CD4-positive, alpha-beta T cell (primary cell): ENCODE measurements at places on chromosomes 2 and 18. TPM values are rescaled to one million over a fixed set of nuclear protein-coding genes. Genes with fewer than 3 reads are reported as not detected.
A peak's percentile ranks its signal among the peaks of the same experiment; 100 is the strongest.

LRRTM4 gene
- total RNA-seq: not detected

GRB14 gene
- not detected for total RNA-seq

- H3K4me1 ChIP-seq: no peaks in the 10 kb centered on the region
- no peaks in the 10 kb centered on the region for H3K36me3 ChIP-seq
- DNase-seq: no peak
- no peak overlapping the region for H3K27ac ChIP-seq
Measured at GRCh38 chr2:156083763-156084493, 248.6 kb downstream of the NR4A2 start.

DNA sequence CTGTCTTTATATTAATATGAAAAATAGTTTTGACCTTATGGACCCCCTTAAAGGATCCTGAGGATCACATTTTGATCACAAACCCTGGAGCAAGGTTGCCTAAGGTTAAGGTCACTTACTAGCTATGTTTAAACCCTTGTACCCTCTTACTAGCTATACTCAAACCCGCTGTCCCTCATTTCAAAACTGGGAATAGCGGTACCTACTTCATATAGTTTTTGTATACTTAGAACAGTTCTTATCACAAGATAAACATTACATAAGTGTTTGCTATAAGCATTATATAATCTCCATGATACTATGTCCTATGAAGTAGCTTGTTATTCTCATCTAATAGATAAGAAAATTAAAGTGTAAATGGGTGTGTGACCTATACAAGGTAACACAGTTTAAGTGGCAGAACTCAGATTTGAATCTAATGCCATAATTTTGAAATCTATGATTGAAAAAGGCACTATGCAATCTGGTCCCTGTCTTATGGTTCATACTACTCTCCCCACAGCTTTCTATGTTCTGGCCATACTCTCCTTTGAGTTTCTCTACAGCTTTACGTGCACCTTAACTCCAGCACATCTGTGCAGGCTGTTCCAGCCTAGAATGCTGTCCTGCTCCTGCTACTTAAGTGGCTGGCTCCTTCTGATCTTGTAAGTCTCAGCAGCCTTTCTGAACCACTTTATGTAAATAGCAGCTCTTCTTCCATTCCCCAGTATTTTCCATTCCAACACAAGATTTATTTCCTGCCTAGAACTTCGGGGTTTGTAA, 30.4 kb downstream of the HYCC2 start:
- no peaks in the 10 kb centered on the region for H3K4me1 ChIP-seq
- H3K4me3 ChIP-seq: no peak overlapping the region
- DNase-seq: no peak

DNA sequence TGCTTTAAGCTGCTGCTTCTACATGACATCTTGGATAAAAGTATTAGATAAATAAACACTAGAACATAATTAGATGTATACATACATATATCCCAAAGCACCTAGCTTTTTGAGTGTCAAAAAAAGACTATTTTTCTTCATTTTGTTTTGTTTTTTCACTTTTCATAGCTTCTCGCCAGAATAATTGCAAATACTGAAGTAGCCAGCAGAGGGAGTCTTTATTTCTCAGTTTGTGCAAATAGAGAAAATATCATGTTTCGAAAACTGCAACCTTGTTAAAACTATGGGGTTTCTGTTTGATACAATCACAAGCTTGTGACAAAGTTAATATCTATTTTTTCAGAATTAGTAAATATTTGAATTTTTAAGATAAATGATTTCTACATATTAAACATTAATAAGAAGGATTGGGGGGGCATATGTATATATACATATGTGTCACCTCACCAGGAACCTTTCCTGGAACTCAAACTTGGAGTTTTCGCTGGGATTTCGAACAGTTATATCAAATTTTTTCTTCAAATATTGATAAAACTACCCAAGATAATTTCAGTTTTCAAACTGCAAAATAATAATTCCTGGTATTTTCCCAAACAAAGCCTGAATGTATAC, 61.0 kb downstream of the GRB14 start:
- no peaks in the 10 kb centered on the region for H3K36me3 ChIP-seq
- no peak overlapping the region for H3K4me3 ChIP-seq
- no peak overlapping the region for H3K27ac ChIP-seq
- H3K4me1 ChIP-seq: no peaks in the 10 kb centered on the region

PSTPIP2 gene
- total RNA-seq: 6.0 TPM

DNA sequence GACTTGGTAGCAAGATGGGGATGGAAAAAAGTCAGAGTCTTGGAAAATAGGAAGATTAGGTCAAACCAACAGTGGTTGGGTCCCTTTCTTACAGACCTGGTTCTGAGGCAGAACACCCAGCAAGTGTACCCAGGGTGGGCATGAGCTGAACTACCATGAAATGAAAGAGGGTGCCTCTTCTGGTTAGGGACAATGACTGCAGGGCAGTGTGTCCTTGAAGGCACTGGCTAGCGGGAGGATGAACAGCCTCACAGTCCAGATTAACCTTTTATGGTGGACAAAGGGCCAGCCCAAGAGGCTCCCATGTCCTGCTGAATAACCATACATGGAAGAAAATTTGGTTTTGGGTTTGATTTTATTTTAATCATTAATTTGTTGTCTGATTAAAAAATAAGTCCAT, 61.8 kb upstream of the CCDC85A start:
- no peaks in the 10 kb centered on the region for H3K4me1 ChIP-seq
- no peak overlapping the region for H3K27ac ChIP-seq
- H3K27me3 ChIP-seq: no peaks in the 10 kb centered on the region
- H3K36me3 ChIP-seq: no peaks in the 10 kb centered on the region

HOXD12 gene
- total RNA-seq: not detected

GRCh38 chr2:127615511-127616166, 30.3 kb upstream of the GPR17 start:
- no peak for DNase-seq
- H3K27ac ChIP-seq: no peak overlapping the region
- peaks cover 2% of the 10 kb centered on the region for H3K27me3 ChIP-seq
- H3K36me3 ChIP-seq: no peaks in the 10 kb centered on the region
- no peak overlapping the region for H3K4me3 ChIP-seq
- H3K4me1 ChIP-seq: peaks cover 3% of the 10 kb centered on the region

DNA sequence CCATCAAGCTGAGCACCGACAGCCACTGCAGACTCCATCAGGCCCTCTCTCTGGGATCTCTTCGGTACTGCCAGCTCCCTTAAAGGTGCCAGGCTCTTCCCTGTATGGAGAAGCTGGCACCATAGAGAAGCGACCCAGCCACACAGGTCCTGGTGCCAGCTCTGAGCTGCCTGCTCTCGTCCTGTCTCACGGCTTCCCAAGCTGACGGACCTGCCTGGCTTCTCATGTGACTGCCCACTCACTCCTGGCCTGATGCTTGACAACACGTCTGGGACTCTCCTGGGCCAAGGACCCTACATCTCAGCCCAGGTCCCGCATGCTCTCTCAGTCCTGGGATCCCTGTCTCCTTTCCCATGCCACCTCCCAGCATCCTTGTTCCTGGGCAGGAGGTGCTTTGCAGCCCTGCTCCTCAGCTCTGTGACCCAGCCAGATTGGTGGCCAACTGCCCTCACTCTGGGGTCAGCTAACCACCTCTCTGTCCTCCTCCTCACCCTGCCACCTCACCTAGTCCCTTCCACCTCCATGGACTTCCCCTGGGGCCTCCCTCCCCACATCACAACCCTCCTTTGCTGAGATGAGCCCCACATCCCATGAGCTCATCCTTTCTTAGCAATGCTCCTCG, 12.5 kb upstream of the ATOH8 start:
- H3K4me3 ChIP-seq: no peak overlapping the region
- H3K36me3 ChIP-seq: no peaks in the 10 kb centered on the region
- DNase-seq: no peak
- peaks cover 2% of the 10 kb centered on the region for H3K27me3 ChIP-seq
- no peaks in the 10 kb centered on the region for H3K4me1 ChIP-seq

- H3K4me3 ChIP-seq: no peak overlapping the region
- no peaks in the 10 kb centered on the region for H3K36me3 ChIP-seq
- H3K27ac ChIP-seq: no peak overlapping the region
- H3K27me3 ChIP-seq: no peaks in the 10 kb centered on the region
- DNase-seq: no peak
Measured at GRCh38 chr2:40758401-40759155, 306.7 kb upstream of the SLC8A1 start.

GRCh38 chr2:26742048-26742770, 21.9 kb upstream of the SLC35F6 start:
- H3K4me3 ChIP-seq: no peak overlapping the region
- no peaks in the 10 kb centered on the region for H3K27me3 ChIP-seq
- no peaks in the 10 kb centered on the region for H3K36me3 ChIP-seq
- H3K4me1 ChIP-seq: no peaks in the 10 kb centered on the region
- DNase-seq: no peak

PRR30 gene
- total RNA-seq: not detected

GRCh38 chr2:161147856-161148255, 12.4 kb upstream of the TANK start:
- no peak for DNase-seq
- peaks cover 17% of the 10 kb centered on the region for H3K36me3 ChIP-seq
- H3K27me3 ChIP-seq: no peaks in the 10 kb centered on the region
- H3K27ac ChIP-seq: no peak overlapping the region
- H3K4me1 ChIP-seq: peaks cover 14% of the 10 kb centered on the region

DNA sequence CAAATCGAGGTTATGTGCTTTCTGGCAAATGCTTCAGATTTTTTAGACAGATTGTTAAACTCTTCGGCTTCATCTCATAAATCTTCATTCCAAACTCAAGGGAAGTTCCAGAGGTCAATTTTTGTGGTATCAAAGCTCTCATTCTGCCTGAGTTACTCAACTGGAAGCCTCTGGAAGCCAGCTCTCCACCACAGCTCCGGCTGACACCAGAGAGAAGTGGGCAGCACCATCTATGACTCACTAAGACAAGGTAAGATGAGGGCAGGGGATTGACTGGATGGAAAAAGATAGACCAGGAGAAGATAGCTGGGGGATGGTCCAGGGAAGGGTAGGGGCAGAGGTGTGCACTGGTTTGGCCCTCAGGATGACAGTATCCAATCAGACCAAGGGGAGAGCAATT, 137.3 kb upstream of the HNRNPA3 start:
- no peak overlapping the region for H3K27ac ChIP-seq
- no peak for DNase-seq
- no peak overlapping the region for H3K4me3 ChIP-seq

DNA sequence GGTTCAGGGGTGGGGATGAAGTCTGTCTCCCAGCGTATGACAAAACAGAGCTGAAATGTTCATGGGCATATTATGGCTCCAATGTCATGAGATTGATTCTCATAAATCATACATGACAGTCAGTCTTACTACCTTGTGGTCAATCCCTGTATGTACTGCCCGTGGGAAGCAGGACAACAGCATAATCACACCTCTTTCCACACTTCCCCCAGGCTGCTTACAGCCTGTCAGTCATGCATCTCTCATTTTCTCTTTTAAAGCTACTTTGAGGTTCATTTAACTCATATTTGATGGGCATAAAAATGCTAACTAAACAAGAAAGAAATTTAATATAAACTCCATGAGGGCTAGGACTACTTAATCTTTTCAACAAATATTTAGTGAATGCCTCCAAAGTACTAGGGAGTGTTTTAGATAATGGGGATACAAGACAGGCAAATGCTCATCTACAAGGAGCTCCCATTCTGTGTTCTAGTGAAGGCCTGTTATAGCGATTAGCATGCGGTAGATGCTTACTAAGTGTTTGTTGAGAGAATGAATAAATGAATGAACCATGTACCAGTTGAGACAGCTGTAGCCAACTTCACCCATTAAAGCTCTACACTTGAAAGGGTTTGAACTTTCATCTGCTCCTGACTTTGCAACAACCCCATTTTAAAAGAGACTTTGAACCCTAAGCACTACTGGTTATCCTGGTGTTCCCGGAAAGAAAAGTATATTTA, 89.1 kb downstream of the ALPK2 start:
- peaks cover 23% of the 10 kb centered on the region for H3K4me1 ChIP-seq
- no peak overlapping the region for H3K27ac ChIP-seq
- no peak for DNase-seq
- no peak overlapping the region for H3K4me3 ChIP-seq
- H3K27me3 ChIP-seq: no peaks in the 10 kb centered on the region

- no peaks in the 10 kb centered on the region for H3K36me3 ChIP-seq
- H3K27me3 ChIP-seq: no peaks in the 10 kb centered on the region
- H3K27ac ChIP-seq: no peak overlapping the region
- no peak for DNase-seq
- no peak overlapping the region for H3K4me3 ChIP-seq
Measured at GRCh38 chr2:119136093-119136492, 22.5 kb downstream of the C1QL2 start.

GAREM2 gene
- total RNA-seq: 7.3 TPM

EFR3B gene
- total RNA-seq: 0.11 TPM

PLEKHH2 gene
- total RNA-seq: 1.6 TPM

DNA sequence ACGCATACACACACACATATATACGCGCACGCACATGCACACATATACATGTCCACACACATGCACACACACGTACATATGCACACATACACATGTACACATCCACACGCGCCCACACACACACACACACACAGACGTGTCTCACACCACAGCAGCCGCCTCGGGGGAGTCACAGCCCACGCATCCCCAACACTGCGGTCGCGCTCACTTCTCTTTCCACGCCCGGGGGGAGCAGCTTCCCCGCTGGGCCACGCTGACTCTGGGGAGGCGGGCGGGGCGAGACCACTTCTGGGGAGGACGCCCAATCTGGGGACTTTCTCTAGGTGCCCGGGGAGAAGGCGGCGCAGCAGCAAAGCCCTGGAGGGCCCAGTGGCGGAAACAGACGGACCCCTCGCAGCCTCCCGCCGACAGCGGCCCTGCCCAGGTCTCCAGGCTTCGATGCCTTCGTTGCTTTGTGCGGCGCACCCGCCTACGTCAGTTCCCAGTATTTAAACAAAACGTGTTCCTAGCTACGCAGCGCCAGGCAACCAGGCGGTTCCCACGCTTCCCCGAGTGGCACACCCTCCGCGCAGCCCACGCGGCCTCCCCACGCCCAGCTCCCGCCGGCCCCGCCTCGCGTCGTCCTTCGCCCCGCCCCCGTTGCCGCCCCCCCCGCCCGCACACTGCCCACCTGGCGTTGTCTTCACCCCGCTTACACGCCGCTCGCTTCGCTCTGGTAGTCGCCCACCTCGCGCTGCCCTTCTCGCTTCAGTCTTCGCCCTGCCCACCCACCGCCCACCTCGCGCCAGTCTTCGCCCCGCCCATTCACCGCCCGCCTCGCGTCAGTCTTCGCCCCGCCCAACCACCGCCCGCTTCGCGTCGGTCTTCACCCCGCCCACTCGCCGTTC, 810 bp upstream of the RBFA start:
- H3K4me1 ChIP-seq: peaks cover 23% of the 10 kb centered on the region
- H3K27ac ChIP-seq: peak overlapping the region; percentile 96
- no peak for DNase-seq
- peak overlapping the region; percentile 91 for H3K4me3 ChIP-seq

MYOM1 gene
- total RNA-seq: 0.74 TPM

- H3K36me3 ChIP-seq: no peaks in the 10 kb centered on the region
- peaks cover 8% of the 10 kb centered on the region for H3K4me1 ChIP-seq
- no peak for DNase-seq
- no peaks in the 10 kb centered on the region for H3K27me3 ChIP-seq
Measured at GRCh38 chr2:54106631-54107454, 8.6 kb upstream of the ACYP2 start.
